ENCODE measurements at places on chromosomes 1 and 21.

GRCh38 chr1:63912643-63913042 lies 138.8 kb downstream of the ROR1 start:
- DNase-seq = no peak

DNA sequence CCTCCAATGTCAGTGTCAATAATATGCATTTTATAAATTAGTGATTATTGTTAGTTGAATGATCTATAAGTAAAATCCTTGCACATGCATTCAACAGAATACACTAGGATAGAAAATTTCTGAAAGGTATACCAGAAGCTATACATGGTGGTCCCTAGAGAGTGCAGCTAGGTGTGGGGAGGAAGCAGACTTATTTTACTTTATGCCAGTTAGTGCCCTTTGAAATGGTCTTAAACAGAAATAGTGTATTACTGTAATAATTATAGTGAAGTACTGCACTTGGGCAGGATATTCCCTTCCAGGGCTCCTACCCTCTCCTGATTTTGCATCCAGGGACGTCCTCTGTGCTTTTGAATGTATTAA lies 23.2 kb upstream of the WDR26 start:
- no peak for DNase-seq

GRCh38 chr21:26461500-26461899 lies 111.6 kb downstream of the CYYR1 start:
- DNase-seq = no peak

DNA sequence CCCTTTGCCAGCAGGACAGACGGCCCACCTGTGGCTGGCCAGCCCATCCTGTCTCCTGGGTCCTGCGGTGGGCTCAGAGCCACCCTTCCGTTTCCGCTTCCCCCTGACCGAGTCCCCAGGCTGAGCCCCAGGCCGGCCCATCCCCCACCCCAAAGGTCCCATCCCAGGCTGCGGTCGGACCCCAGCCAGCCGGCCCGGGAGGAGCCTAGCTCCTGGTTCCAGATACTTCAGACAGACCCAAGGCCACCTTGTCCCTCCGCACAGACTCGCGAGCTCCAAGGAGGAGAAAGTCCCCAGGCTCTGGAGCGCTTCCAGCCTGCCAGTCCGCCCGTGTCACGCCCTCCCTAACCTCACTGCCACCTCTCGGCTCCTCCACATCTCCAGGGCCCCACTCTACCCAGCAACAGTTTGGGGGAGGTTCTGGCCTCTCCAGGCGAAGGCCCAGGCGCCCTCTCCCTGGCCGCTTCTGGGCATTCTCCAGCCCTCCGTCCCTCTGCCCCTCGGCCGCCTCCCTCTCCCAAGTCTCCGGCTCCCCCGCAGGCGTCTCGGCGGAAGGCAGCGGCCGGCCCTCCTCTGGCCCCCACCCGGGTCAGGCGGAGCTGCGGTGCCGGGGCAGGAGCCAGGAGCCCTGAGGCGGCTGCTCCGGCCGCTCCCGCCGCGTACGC lies 835 bp downstream of the LRRN2 start:
- DNase-seq = no peak

GRCh38 chr1:41591891-41592290 lies 107.4 kb upstream of the EDN2 start:
- no peak for DNase-seq

DNA sequence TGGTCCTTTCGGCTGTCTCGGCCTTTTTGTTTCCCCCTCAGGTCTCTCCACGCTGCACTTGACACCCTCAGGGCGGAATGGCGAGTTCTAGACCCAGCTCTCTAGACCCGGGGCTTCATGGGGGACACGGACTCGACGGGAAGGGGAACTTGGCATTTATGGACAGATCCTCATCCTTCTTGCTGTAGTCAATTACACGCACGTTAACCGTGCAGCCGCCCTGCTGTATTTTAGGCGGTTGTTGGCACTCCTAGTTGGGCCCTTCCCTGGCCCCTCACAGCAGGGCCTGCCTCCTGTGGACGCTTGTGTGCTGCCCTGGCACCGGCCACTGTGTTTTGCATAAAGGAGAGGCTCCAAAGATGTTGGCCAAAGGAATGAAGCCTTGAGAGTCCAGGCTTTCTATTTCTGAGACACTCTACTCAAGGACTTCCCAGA lies 558 bp upstream of the BTG3 start:
- DNase-seq = no peak
